ENCODE measurements at places on chromosomes 2 and 18.

DNA sequence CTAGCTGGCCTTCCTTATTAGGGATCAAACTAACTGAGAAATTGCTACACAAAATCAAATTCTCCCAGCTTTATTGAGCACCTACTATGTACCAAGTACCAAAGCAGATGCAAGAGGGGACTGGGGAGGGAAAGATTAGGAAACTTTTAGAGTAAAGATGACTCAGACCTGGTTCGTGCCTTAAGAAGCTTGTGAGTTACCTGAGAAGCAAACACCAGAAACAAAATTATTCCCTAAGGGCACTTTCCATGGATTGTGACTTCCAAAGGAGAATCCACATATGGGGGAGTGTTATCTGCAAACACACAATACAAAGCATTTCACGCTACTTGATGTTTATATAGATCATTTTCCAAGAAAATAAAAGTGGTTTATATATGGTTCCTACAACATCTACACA lies 326.9 kb upstream of the HNRNPA3 start:
- DNase-seq: no peak

DNA sequence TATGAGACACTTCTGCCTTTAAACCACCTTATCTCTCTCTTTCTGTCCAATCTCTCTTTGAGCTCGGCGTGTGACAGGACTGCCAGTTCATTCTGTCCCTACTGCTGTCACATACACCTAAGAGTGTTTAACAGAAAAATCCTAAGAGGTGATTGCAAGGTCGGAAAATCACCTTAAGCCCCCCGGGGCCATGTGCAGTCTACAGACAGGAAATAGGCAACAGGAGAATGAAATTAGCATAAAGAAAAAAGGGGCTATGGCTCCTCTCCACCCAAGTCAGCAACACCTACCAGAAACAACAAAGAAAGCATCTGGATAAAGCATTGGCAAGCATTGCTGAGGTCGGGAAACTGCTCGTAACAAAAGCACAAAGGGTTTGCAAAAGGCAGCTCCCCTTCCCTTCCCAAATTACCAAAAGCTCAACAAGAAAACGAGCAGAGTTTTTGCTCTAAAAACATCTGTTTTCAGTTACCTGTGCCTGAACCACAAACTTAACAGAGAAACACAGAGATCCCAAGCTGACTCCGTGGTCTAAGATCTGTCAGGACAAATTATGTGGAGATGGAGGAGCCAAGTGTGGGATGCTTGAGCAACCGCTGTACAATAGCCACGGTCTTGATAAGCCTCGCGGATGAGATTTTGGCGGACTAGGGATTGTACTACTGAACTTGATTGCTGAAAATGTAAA lies 30.4 kb downstream of the ANKRD44 start:
- DNase-seq: no peak

DNA sequence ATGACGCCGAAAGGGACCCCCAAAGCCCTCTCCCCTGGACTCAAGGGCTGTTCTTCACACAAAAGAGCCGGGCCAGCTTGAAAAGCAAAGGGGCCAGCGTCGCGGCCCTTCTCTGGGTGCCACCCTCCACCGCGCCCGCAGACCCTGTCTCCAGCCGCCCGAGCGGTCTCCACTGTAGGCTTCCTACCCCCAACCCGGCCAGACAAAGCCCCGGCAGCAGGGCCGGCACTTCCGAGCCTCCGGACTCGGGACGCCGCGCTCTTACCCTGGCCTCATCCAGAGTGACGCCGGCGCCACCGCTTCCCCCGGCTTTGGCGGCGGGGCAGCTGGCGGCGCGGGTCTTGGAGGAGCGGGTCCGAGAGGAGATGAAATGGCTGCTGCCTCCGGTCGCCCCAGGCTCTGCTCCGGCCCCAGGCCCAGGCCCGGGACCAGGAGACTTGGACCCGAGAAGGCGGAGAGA lies 603 bp downstream of the ATAD2B start:
- DNase-seq: no peak

GRCh38 chr2:85390941-85391669 lies 19.1 kb downstream of the CAPG start:
- peak; percentile 61 for DNase-seq

GRCh38 chr2:211837206-211837605 lies 701.4 kb downstream of the ERBB4 start:
- DNase-seq: no peak

DNA sequence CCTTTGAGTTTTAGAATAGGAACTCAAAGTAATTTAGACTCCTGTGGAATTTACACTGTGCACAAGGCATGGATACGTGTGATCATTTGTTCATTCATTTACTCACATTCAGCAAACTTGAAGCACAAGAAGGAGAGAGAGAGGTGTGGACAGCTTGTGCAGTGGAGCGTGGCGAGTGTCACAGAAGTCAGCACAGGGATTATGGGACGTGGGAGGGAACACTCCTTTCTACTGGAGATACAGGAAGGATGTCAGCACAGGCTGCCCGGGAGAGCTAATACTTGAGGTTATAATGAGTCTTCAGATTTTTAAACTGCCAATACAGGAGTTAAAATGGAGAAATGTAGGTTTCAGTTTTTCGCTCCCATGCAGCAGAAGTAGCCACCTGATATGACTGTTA lies 7.0 kb downstream of the FAM228A start:
- no peak for DNase-seq

DNA sequence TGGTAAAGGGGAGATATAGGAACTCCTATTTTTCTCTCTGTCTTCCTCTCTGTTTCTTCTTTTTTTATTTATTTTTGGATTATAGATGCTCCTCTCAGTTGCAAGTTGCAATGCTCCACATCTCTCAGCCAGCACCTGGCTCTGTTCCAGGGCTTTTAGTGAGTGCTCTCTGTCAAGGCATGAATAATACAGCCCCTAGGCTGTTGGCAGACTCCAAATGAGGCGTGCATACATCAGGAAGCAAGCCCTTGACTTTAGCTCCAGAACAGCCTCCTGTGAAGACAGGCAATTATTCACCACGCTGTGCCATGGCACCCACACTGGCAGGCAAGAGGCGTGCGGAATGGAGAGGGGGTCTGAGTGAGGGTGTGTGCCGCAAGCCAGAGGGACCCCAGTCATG lies 228.1 kb upstream of the PXDN start:
- DNase-seq: no peak

DNA sequence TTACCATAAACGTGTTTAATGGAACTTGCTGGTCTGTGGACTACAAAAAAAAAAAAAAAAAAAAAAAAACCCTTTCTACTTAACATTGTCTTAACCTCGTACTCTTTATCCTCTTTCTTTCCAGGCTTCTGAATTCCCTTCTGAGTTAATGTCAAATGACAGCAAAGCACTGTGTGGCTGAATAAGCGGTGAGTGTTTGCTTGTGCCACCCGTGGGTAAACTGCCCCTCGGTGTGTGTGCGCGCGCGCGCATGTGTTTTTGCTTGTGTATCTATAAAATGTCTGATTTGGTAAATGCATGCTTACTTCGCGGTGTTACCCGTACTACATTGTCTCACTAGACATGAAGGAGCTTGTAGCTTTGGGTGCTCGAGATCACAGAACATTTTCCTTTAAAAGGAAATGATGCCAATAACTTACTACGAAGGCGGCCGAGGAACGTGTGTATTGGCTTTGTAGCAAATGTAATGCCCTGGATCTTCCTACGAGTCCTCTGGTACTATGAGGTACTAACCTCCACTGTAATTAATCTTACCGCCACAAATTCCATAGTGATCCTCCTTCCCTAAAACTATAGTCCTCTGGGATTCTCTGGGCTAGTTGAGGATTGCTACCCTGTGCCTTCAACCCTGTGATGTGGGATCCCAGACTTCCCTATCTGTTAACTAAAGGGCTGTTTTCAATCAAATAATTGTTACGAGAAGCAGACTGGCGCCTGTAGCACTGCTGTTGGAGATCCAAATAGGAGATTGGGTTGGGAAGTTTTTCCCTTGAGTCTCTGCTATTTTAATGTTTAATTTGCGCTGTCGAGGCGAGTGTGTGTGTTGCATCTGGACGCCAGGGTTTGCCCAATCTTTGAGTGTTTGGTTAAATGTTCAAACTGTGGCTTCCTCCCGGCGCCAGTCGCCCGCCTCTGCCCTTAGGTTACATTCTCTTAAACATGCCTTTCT lies 1.1 kb downstream of the ID2 start:
- DNase-seq: no peak

DNA sequence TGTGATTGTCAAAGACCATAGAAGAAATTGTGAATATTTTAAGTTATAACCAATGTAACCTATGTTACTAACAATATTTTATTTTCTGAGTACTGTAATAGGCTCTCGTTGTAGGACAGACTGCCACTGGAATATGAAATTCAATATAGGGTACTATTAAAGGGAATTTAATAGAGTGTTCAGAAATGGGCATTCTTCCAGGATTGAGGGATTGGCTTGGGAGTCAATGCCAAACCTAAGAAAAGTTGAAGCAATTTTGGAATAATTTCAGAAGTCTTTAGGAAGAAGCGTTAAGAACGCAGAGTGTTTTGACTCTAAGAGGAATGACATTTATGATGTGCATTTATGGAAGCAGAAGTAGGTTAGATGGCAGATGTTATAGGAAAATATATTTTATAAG lies 79.0 kb downstream of the ACVR2A start:
- no peak for DNase-seq

DNA sequence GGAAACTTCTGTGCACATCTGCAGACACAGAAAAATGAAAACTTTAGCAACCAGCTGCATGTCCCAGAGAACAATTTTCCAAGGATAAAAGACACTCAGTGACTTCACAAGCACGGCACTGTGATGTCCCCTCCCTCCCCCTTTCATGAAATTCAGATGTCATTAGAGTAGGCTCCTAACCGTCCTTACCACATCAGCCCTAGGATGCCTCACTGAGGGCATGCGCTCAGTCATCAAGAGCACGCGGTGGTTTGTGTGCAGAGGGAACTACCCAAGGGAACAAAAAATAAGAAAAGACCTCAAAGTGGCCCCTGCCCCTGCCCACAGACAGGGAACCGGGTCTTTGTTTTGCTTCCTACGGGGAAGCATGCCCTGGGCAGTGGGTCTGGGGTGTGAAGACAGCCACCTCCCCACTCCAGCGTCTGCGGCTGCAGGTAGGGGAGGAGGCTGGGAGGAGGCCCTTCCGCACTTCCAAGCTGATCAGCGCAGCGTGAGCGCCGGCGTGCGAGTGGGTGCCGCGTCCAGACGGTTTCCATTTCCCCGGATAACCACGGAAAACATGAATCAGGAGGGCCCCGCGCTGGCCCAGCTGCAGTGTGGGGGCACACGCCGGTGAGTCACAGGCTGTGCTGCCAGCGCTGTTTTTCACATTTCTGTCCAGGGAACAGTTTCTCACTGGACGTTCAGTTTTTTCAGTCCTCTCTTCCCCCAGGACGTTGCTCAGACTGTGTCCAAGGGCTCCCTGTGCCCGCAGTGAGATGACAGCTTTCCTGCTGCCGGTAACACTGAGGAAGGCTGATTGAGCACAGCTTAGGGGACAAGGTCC lies 70.6 kb downstream of the COPS8 start:
- DNase-seq: no peak

GRCh38 chr2:57343391-57344006 lies 703.1 kb upstream of the VRK2 start:
- DNase-seq: no peak

DNA sequence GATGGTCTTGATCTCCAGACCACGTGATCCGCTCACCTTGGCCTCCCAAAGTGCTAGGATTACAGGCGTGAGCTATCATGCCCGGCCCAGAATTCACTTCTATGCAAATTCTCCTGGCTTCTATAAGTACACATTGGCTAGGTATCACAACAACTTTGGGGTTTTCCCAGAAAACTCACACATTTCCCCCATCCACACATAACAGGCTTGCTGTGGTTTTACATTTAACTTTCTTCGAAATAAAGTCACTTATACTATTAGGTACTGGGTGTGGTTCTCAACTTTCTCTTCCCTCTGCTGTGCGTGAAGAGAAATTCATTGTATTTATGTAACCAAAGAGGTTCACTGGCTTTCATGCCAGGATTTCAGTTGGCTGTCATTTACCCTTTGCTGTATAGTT lies 439.4 kb upstream of the CWC22 start:
- DNase-seq: no peak

DNA sequence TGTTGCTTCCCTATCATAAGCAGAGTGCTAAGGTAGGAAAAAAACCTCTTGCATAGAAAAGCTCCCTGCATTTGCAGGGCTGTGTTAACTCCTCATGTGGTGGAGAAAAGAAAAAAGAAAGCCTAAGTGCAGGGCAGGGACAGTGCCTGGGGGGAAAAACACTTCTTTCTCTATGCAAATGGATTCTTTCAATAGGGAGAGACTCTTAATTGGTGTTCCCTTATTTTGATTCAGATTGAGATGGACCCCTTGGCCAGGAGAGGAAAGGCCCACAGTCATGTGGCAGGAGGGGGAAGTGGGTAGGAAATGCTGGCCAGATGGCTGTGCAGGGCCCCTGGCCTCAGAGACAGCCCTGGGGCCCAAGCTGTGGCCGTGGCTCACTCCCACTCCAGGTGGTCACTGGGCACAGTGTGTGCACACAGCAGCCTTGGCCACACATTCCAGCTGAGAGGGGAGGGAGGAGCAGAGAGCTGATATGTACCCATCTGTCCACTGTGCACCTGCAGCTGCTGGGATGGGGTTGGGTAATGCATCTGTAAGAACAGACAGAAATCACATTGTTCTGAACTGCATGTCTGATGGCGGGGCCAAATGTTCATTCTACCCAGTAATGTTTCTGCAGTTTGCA lies 410.4 kb downstream of the DSC3 start:
- DNase-seq: no peak

DNA sequence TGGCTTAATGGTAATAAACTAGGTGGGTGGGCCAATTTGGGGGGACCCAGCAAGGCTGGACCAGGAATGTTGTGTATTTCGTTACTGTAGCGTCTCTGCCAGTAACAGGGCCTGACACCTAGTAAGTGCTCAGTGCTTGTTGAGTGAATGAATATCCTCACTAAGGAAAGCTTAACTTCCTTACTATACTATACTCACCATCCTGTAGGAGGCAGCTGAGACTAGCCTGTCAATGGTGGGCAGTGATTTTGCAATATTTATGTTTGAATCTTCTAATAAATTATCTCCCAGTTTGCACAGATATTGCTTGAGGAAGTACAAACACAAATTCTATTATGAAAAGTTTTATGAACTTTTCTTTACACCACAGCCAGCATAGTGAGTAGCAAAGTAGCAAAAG lies 370.7 kb upstream of the SYT4 start:
- DNase-seq: no peak
